NCI-H446 treated with DMSO at 0.1 percent for 48 hours (cell line): ENCODE measurements at places on chromosomes 11 and 22.

DNA sequence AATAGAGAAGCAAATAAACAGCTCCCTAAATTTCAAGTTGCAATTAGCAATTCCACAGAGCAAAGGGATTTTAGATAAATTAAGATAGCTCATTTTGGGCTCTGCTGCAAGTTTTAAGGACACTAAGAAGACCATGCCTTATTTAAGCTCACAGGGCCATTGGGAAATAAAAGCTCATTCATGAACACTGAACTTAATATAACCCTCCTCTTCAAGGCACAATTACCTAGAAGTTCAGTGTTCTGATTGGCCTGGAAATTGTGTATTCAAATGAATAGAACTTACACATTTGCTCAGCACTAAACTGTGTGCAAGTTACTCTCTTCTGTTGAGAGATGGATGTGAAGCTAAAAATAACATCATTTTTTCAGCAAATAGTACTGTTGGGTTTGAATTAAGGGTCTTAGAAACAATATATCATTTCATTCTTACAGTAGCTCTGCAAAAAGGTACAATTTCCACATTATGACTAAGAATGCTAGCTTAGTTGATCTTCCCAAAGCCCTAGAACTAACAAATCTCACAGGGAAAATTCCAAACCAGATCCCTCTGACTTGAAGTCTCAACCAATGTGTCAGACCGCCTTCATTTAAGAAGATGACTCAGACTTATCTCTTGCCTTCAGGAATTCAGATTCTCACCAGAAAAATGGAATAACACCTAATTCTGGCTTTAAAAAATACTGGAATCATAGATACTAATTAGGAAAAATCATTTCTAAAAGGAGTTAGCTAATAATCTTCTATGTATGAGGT is 87.4 kb upstream of the LRRC55 start:
- no peak for DNase-seq

GRCh38 chr11:104410336-104410735 is 246.4 kb upstream of the PDGFD start:
- no peak for DNase-seq

GRCh38 chr11:85756401-85757200 is 54.3 kb downstream of the SYTL2 start:
- no peak for DNase-seq

- peak; percentile 88 for DNase-seq
Measured at GRCh38 chr22:36659762-36660509, 43.6 kb downstream of the CACNG2 start.

DNA sequence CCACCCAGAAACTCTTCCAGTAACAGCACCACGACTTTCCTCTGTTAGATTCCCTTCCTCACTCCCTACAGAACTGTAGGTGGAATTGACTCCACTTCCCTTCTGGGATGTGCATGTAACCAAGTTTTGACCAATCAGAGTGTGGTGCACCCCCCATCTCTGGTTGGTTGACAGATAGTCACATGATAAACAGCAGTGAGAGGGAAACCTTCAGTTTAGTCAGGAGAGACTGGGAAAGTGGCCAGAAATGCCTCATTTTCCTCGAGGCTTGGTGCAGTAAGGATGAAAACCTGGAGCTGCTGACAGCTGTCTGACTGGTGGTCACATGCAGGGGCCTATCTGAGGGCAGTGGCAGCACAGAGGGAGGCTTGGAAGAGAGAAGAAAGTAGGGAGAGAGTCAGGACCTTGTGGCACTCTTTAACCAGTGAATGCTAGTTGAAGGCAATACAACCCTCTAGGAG is 67.3 kb upstream of the GRK3 start:
- DNase-seq: peak; percentile 76

GRCh38 chr11:69049490-69049867 is 747 bp downstream of the TPCN2 start:
- no peak for DNase-seq

DNA sequence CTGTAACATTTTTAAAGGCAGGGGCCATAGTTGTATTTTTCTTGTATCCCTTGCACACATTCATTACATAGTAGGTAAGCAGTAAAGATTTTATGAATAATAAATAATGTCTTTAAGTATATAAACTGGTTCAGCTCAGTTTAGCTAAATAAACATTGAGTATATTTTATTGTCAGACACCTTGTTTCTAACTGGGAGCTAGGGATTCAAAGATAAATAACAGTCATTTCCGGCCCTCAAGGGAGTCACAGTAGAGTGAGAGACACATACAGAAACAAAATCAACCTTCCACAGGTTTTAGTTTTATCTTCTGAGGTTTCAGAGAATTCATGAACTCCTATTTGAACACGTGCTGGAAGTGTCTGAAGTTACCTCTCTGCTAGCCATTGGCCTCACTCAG is 760.2 kb downstream of the DLG2 start:
- DNase-seq: no peak

- DNase-seq: no peak
Measured at GRCh38 chr22:44218071-44218470, 37.3 kb downstream of the PARVG start.

GRCh38 chr11:47410370-47411264 is 2.2 kb downstream of the SLC39A13 start:
- DNase-seq: no peak

GRCh38 chr11:117180661-117181585 is 2.4 kb downstream of the SIDT2 start:
- no peak for DNase-seq

- no peak for DNase-seq
Measured at GRCh38 chr11:115207916-115208315, 296.3 kb downstream of the CADM1 start.

DNA sequence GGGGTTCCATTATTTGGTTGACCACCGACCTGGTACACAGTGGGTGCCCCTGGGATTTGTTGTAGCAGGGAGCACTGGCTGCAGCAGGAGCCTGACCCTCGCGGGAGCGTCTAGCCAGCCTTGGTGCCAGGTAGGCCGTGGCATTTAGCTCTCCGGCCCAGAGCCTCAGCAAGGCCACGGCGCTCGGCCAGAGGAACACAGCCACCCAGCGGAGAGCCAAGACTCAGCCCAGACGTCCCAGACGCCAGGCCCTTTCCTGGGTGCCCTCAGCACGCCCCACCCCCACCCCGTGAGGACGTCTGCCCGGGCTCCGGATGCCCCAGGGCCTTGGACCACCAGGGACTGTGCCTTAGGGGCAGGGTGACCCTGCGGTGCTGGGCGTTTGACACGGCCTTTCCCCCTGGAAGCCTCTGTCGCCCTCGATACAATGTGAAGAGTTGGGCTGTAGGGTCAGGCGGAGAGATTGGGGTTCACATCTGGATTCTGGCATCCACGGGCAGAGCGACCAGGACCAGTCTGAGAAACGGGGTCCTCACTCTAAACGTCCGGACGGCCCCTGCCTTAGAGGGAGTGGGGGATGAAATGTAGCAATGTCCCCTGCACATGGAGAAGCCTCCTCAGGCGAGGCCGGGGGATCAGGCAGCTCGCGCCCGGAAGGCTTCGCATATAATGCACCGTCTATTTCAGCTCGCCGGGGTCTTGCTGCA is 99.2 kb upstream of the FGF3 start:
- no peak for DNase-seq

GRCh38 chr11:39149214-39149613 is 2310.2 kb downstream of the LRRC4C start:
- no peak for DNase-seq

- DNase-seq: no peak
Measured at GRCh38 chr11:123107945-123108495, 46.1 kb upstream of the HSPA8 start.

DNA sequence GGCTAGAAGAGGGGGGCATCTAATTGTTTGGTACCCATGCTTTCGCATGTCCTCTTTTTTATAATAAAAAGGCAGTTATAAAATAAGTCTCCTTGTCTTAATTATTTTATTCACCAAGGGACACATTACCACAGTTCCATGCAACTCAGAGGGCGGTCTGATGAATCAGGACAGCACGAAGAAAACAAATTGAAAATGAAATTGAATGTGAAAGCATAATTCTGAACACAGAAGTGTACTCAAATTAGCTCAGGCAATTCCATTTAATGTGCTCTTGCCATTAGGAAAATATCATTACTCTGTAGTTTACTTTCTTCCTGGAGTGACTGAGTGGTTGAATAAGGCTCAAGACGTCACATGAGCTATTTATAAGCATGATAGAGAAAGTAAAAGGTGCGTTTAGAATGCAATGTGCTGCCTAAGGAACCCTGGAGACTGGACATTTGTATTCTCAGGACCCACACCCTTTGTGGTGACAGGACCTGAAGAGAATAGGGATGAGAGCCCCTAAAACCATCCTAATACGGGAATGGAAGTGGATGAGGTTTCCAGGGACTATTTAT is 59.6 kb downstream of the MTNR1B start:
- no peak for DNase-seq

GRCh38 chr22:23912293-23912903 is 18.2 kb downstream of the MIF start:
- DNase-seq: no peak

- DNase-seq: no peak
Measured at GRCh38 chr22:34805771-34806170, 260.2 kb upstream of the ISX start.

GRCh38 chr22:21726650-21727049 is 8.9 kb downstream of the YPEL1 start:
- no peak for DNase-seq

GRCh38 chr11:122398167-122398566 is 257.4 kb upstream of the UBASH3B start:
- DNase-seq: no peak

- DNase-seq: no peak
Measured at GRCh38 chr22:38031491-38031890, 25.7 kb upstream of the PICK1 start.

DNA sequence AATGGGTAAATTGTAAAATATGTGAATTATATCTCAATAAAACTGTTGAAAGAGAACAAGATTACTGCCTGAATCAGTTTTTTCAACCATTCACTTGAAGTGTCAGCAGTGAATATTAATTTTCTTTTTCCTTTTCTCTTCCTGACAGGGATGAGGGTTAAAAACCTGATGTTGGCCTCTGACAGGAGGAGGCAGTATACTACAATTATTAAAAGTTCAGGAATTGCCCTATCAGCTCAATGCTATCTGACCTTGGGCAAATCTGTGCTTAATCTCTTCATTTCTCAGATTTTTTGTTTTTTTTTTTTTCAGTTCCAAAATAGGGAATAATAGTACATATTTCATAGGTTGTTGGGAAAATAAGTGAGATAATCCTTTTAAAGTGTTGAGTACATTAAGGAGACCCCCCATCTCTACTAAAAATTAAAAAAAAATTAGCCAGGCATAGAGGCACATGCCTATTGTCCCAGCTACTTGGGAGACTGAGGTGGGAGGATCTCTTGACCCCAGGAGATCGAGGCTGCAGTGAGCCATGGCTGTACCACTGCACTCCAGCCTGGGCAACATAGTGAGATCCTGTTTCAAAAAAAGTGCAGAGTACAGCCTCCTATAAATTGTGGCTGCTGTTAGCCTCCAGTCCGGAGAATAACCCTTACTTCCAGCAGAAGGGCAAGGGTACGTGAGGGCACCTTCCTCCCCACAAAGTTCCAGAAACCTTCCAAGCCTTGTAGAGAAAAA is 48.8 kb downstream of the TRIM44 start:
- no peak for DNase-seq

DNA sequence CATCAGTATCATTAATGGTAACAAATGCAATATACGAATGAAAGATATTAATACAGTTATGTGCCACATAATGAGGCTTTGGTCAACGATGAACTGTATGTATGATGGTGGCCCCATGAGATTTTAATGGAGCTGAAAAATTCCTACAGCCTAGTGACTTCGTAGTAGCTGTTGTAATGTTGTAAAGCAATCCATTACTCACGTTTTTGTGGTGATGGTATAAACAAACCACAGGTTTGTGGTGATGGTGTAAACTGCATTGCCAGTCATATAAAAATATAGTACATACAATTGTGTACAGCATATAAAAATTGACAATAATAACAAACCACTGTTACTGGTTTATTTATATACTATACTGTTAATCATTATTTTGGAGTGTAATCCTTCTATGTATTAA is 27.4 kb upstream of the GRIA4 start:
- no peak for DNase-seq

DNA sequence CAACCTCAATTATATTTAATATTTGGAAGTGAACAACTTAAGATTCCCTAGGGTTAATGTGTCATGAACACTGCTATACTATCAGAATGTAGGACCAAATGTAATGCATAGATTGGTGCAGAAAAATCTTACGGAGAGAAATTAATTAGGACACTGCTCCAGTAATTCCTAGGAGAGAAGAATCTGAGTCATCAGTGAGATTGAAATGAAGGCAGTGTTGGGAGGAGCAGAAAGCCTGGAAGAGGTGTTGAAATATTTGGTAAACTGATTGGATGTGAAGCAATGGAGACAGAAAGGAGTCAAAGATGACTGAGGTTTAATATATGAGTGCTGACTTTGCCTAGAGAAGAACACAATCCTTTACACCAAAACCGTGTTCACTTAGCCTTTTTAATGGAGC is 836.0 kb downstream of the FAM181B start:
- DNase-seq: no peak

DNA sequence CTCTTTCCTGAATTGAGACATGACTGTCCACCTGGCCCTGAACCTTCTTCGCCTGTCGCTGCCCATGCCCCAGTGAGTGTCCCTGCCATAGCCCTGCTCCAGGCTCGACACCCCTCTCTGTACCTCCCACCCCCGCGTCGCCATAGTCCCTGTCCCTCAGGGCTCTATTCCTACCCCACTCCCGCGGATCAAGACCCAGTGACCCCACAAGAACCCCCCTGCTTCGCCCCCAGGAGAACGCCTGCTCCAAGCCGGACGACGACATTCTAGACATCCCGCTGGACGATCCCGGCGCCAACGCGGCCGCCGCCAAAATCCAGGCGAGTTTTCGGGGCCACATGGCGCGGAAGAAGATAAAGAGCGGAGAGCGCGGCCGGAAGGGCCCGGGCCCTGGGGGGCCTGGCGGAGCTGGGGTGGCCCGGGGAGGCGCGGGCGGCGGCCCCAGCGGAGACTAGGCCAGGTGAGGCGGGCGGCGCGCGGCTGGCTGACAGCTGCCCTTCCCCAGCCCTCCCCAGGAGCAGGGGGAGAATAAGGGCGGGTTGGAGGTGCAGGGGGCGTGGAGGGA is 5.6 kb downstream of the NRGN start:
- DNase-seq: no peak
